ENCODE measurements at places on chromosomes 5 and 9.

- H3K27ac ChIP-seq, result no peak overlapping the region
- no peaks in the 10 kb centered on the region for H3K36me3 ChIP-seq
- H3K4me3 ChIP-seq, result no peak overlapping the region
- no peaks in the 10 kb centered on the region for H3K27me3 ChIP-seq
- H3K4me1 ChIP-seq, result no peaks in the 10 kb centered on the region
Measured at GRCh38 chr5:37685211-37685610, 154.6 kb downstream of the GDNF start.

DNA sequence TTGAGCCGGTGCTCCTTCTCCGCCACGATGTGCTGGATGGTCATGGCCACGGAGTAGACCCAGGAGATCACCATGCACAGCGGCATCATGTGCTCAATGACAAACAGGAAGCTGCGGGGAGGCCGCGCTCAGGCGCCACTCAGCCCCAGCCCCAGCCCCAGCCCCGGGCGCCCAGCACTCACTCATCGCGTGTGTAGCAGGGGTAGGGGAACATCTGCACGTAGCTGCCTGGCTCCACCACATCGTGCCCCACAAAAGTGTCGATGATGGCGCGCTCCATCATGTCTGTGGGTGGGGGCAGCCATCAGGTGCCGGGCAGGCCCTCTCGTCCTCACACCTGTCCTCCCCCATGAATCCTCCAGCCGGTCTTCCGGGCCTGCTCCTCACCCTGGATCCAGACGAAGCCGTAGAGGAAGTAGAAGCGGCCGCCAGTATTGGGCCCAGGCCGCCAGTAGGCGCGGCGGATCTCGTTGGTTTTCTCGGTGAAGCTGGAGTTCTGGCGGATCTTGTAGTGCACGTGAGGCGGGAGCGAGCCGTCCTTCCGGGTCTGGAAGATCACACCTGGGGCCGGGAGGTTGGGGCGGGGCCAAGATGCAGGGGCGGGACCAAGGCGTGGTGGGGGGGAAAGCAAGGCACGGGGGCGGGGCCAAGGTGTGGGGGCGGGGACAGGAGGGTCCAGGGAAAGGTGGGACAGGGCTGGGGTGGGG lies 10.1 kb downstream of the ABCA2 start:
- no peak overlapping the region for H3K4me3 ChIP-seq
- H3K4me1 ChIP-seq, result no peaks in the 10 kb centered on the region
- no peaks in the 10 kb centered on the region for H3K36me3 ChIP-seq
- H3K27me3 ChIP-seq, result no peaks in the 10 kb centered on the region
- DNase-seq, result no peak

GRCh38 chr9:84251921-84252320 lies 88.6 kb downstream of the SLC28A3 start:
- H3K27ac ChIP-seq, result no peak overlapping the region
- no peak for DNase-seq
- no peaks in the 10 kb centered on the region for H3K36me3 ChIP-seq
- H3K4me1 ChIP-seq, result no peaks in the 10 kb centered on the region
- no peak overlapping the region for H3K4me3 ChIP-seq
- no peaks in the 10 kb centered on the region for H3K27me3 ChIP-seq

DNA sequence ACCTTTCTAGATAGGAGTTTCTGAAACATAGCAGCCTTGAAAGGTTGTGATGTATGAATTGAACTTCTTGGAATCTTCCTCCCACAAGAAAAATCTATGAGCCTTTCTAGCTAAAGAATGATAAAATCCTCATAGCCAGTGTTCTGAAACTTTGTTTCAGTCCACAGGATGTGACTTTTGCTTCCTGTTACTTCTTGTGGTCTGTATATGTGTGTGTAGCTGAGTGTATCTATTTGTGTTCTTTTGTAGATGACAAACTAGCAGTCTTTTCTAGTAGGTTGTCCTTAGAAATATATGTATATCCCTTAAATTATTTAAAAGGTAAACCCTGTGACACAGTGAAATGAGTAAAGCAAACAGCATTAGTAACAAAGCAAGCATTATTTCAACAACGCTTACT lies 188.8 kb downstream of the MRPS30 start:
- DNase-seq, result no peak
- no peak overlapping the region for H3K27ac ChIP-seq
- no peaks in the 10 kb centered on the region for H3K27me3 ChIP-seq
- no peaks in the 10 kb centered on the region for H3K36me3 ChIP-seq
- no peaks in the 10 kb centered on the region for H3K4me1 ChIP-seq

GRCh38 chr5:5291357-5291756 lies 131.1 kb upstream of the ICE1 start:
- H3K27ac ChIP-seq, result no peak overlapping the region
- H3K4me3 ChIP-seq, result no peak overlapping the region
- no peak for DNase-seq
- no peaks in the 10 kb centered on the region for H3K27me3 ChIP-seq

DNA sequence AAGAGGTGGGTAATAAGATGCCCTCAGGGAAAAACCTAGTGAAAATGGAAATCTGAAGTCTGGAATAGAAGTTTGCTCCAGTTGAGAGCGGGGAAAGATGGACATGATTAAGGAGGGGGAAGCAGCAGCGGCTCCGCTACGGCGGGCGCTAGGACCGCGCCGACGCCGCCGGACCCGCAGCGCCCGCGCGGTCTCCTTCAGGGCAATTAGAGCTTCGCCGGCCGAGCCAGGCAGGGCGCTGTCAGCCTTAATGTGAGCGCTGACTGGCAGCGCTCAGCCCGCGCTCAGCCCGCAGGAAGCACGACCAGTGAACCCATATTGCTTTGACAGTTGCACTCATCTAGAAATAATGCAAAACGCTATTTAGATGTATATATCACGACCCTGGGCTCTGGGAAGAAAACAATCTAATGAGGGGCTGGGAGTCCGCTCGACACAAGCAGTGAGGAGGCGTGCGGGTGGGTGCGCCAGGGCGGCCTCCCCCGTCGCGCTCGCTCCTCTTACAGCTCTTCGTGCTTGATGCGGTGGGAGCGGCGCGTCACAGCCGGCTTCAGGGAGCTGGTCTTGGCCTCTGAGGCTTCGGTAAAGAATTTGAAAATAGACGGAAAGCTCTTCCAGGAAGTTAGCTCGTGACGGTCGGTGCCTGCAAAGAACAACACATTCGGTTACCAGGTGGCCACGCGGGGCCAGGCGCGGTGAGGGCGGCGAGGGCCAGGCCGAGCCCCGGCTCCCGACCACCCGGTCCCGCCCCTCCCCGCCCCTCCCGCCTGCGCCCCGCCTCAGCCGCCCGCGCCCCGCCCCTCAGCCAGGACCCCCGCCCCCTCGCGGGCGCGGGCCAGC lies 37.7 kb downstream of the NR2F1 start:
- no peak for DNase-seq
- H3K27ac ChIP-seq, result peak overlapping the region; percentile 91

GRCh38 chr9:134385915-134386314 lies 59.7 kb downstream of the RXRA start:
- peak overlapping the region; percentile 65 for H3K27ac ChIP-seq
- no peak for DNase-seq
- H3K36me3 ChIP-seq, result no peaks in the 10 kb centered on the region
- peaks cover 23% of the 10 kb centered on the region for H3K4me1 ChIP-seq

GRCh38 chr5:145936401-145937131 lies at the start of gene SH3RF2:
TSS of gene SH3RF2 (plus strand) at chr5:145936578. CDS start at chr5:145937929, 1,351 bp downstream.
- no peaks in the 10 kb centered on the region for H3K36me3 ChIP-seq
- peak within 1 kb of the TSS; percentile 72 for H3K4me3 ChIP-seq
- H3K27ac ChIP-seq, result peak within 1 kb of the TSS; percentile 73
- peak; percentile 55 for DNase-seq
- H3K27me3 ChIP-seq, result no peaks in the 10 kb centered on the region

GRCh38 chr9:79569814-79570447 lies 1.8 kb upstream of the TLE4 start:
- DNase-seq, result no peak
- H3K36me3 ChIP-seq, result no peaks in the 10 kb centered on the region
- peak overlapping the region; percentile 87 for H3K27ac ChIP-seq
- H3K27me3 ChIP-seq, result no peaks in the 10 kb centered on the region
- no peaks in the 10 kb centered on the region for H3K4me1 ChIP-seq
- peak overlapping the region; percentile 85 for H3K4me3 ChIP-seq

GRCh38 chr5:19258686-19259085 lies 729.3 kb downstream of the CDH18 start:
- no peak overlapping the region for H3K27ac ChIP-seq
- H3K4me1 ChIP-seq, result no peaks in the 10 kb centered on the region
- H3K4me3 ChIP-seq, result no peak overlapping the region
- DNase-seq, result peak; percentile 38

DNA sequence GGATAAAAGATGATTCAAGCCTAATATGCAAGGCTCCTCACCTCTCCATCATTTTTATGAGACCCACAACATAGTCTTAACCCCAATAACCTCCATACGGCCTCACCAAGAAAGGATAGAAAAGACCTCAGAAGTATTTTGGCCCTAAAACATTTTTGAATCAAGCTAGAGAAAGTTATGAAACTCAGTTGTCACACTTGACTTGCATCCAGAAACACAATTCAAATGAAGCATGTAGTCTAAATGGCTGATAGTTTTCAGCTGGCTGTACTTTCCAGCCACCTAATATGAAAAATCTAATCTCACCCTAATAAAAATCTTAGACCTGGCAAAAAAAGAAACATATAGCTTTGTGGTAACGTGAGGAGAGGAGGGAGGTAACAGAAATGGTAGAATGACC lies 116.1 kb downstream of the ARL15 start:
- no peaks in the 10 kb centered on the region for H3K4me1 ChIP-seq
- H3K27ac ChIP-seq, result no peak overlapping the region
- no peaks in the 10 kb centered on the region for H3K27me3 ChIP-seq
- no peak for DNase-seq
- no peak overlapping the region for H3K4me3 ChIP-seq
